ENCODE measurements at places on chromosomes 5 and 9.

- no peak for DNase-seq
These were observed 94.2 kb downstream of the DPYSL3 start for GRCh38 chr5:147415651-147416050.

GRCh38 chr9:35965011-35965410 lies 7.1 kb upstream of the OR2S2 start:
- DNase-seq, result no peak

DNA sequence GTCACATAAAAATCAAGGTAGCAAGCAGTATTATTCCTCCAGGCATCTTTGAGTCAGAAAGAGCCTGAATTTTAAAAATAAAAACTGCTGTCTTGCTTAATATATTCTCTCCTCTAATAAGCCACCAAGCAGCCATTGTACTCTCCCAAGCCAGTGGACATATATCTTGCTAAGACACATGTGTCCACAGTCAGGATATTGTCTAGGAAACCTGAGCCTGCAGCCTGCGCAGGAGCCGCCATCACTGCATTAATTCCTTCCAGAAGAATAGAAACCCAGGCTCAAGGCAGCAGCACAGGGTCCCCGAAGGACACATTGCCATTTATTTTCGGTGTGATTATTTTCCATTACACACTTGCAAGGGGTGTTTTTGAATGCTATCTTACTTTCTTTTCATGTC lies 345.3 kb downstream of the ARHGEF28 start:
- DNase-seq, result no peak

DNA sequence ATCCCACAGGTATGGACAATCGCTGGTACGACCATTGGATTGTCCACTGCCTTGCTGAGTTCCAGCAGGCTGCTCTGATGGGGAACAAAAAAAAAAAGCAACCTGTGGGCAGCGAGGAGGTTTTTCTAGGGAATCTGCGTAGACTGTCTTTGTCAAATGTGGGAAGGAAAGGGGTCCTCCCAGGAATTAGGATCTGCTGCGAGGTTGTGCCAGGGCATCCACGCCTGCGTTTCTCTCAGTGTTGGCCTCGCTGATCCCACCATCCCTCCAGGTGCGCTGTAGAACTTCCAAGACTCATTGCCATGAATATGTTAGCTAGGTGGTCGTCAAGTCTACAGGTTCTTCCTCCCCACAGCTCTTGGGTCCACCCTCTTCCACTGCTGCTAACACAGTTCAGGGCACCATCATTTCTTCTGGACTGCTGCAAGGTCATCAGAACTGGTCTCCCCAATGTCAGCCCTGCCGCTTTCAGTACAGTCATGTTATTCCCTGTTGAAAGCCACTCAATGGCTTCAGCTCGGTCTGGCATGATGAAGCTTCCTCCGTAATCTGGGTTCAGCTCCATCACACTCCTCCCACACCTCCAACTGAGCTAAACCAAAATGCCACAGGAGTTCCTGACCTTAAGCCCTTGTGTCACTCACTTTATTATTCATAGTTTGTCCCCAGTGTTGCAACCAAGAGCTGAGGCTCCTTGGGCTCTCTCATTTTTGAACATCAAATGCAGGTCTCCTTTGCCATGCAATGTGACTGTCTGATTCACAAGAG lies 79.5 kb upstream of the DMRT1 start:
- no peak for DNase-seq

- DNase-seq, result no peak
These were observed 15.4 kb downstream of the AOPEP start for GRCh38 chr9:94741866-94742265.

DNA sequence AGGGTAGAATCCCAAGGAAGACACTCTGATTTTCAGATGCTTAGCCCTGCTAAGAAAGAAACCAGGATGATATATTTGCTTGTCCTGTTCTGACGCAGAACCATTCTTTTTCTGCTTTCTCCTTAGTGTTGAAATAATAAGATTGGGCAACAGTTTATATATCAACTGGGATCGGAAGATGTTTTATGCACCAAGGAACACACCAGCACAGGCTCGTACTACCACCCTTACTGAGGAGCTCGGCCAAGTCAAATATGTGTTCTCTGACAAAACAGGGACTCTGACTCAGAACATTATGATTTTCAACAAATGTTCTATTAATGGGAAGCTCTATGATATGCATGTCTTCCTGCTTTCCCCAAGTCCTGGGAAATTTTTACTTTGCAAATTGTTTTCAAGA lies 19.0 kb upstream of the RUSC2 start:
- no peak for DNase-seq

DNA sequence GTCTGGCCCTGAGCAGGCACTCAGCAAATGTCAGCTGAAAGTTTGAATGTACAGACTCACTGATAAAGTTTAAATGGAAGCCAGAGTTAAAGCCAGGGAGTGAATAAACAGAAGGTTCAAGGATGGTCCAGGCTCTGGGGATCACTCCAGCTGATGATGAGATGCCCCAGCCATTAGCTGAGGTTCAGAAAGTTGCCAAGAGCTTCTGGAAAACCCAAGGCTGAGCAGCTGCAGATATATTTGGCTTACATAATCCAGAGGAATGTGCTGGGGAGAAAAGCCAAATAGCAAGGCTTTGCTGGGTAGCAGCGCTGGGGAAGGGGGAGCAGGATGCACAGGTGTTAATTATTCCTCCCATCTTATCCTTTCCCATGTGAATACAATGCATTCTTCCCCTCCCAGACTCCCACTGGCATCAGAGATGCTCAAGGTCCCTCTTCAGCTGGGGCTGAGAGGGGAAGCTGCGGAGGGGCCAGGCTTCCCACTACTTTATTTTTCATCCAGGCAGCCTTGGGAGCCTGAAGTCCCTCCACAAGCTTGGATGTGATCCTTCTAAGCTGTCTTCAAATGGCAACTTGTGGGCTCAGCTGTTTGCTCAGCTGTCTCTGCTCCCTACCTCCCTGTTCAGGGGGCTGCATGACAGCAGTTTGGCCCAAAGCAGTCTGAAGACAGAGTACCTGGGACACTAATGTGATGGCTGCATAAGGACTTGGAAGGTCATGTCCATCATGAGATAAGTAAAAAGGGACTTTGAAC lies 341.2 kb downstream of the TRIM32 start:
- no peak for DNase-seq

GRCh38 chr9:38073882-38074281 lies 4.9 kb upstream of the SHB start:
- no peak for DNase-seq

DNA sequence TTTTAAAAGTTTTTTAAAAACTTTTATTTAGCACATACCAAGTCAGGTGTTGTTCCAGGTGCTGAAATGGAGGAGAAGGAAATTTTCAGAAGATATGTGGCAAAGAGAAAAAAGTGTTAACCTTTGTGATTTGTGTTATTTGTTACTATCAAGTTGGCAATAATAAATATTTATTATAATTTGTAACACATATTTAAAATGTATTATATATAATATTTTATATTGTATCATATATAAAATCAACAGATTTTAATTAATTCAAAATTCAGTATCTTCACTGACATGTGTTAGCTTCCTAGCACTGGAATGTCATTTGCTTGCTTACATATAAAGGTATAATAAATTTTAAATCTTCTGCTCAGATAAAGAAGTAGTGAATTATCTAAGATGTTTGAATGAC lies 71.5 kb downstream of the STK32A start:
- DNase-seq, result no peak

GRCh38 chr5:133120156-133120750 lies 68.4 kb downstream of the HSPA4 start:
- DNase-seq, result no peak

DNA sequence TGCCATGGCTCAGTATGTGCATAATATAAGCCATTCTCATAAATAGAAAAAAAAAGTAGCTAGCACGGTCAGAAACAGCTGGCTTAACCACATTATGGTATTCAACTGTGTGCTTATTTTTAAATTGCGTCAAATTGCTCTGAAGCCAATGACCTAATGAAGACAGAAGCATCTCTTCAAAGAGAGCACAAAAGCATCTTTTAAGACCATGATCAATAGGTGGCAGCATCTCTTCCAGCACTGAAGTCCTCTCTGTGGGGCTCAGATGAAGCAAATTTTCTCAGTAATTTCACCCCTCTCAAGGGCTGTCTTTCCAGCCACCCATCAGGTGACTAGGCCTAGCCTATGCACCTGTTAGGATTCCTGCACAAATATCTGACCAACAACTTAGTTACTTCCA lies 251.4 kb downstream of the GLIS3 start:
- no peak for DNase-seq

DNA sequence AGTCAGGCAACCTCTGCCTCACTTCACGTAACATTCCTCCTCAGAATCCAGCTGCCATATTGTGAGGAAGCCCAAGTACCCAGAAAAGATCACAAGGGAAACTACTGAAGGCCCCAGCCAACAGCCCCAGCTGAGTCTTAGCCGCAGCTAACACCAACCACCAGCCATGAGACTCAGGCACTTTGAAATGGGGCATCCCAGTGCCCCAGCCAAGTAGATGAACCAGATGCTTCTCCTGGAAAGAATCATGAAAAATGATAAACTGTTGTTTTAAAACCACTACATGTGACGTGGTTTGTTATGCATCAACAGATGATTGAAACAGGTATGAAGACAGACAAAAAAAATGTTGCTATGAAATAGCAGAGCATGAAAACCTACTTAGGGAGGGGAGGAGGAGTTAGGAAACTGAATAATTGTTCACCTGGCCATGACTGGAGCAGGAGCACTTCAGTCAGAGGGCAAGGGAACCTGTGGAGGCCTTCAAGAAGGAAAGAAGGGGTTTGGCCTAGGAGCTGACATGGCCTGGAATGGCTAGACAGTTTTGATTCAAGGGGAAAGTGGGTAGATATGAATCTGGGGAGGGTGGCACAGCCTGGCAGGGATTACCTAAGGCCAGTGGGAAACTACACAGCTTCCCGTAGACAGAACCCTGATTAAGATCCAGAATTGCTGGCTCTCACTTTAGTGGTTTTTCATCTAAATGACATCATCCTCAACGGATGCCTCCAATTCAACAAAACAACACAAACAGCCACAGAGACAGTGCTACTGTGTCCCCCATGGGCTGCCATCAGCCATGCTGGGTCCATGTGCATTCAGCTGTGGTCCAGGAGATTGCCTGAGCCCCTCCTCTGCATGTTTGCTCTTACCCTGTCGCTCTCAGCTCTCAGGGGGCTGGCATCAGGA lies 211.6 kb downstream of the SYK start:
- DNase-seq, result no peak

DNA sequence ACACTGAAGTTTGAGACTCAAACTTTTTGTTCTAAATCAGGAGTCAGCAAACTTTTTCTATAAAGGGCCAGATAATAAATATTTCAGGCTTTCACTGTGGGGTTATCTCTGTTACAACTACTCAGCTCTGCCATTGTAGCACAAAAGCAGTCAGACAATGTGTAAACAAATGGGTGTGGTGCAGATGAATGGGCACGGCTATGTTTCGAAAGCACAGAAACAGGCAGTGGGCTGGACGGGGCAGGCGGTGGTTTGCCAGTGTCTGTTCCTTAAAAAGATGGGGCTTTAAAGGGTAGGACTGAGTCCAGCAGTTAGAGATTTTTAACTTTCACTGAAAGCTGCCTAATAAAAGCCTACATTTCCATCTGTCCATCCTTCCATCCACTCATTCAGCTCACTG lies 48.9 kb downstream of the PFDN1 start:
- no peak for DNase-seq

DNA sequence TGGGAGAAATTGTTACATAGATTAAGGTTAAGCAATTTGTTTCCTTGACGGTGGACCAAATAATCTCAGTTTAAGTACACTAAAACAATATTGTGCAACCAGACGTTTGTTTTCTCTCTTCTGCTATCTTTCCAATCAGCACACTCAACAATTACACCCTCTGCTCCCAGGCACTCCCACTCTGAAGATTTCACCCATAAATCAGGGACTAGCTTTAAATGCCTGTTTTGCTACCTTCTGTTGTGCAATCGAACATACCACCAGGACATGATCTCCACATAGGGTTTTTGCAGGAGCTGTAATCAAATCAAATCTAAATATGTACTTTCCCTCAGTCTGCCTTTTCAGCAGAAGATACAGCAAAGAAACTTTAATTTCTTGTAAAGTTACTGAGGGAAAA lies 405.8 kb upstream of the TLE4 start:
- DNase-seq, result no peak

GRCh38 chr9:115671963-115672305 lies 481.7 kb upstream of the PAPPA start:
- no peak for DNase-seq

GRCh38 chr9:130501639-130502038 lies 56.9 kb downstream of the ASS1 start:
- DNase-seq, result no peak

DNA sequence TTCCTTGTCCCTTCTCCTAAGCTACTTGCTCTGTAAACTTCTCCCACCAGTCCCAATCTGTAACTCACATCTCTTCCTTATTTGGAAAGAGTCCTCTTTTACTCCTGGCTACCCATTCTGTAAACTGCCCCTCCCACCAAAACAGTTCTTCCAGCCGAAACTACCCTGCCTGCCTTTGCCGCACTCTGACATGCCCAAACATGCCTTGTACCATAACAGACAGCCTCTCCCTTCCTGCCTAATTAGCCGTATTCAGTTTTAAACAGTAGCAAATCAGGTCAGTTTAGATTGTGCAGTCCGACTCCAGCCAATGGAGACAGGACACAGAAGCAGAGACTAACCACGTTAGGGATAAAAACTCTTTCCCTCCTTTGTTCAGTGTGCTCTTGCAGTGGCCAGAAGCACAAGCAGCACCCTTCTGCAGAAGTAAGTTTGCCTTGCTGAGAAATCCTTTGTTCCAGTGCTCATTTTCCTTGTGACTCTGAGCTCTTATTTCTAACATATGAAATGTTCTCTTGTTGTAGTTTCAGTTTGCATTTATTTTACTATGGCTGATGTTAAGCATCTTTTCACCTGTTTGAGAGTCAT lies 5.4 kb upstream of the GLT6D1 start:
- DNase-seq, result no peak

- DNase-seq, result no peak
These were observed 4.8 kb downstream of the TTF1 start for GRCh38 chr9:132401824-132402223.

GRCh38 chr5:83069096-83069799 lies 7.9 kb downstream of the TMEM167A start:
- DNase-seq, result no peak

DNA sequence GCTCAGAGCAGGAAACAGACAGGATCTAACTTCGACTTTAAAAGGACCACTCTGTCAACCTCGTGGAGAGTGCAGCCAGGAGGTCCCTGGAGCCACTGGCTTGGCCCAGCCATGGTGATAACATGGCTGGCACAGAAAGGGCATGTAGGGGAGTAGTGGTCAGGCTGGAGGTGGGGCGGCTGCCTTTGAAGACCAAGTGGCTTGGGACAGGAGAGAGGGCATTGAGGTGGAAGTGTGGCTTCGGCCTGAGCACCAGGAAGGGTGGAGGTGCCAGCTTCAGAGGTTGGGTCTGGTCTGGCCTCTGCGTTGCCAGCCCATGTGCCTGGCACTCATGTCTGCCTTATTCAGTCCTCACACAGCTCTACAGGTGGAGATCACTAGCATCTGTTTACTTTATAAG lies 270.0 kb downstream of the NSG2 start:
- DNase-seq, result no peak

GRCh38 chr5:74035521-74035937 lies 409.5 kb downstream of the ARHGEF28 start:
- DNase-seq, result no peak

All from activated T-helper 1 cell treated with Interleukin-2 at 50 U/mL for 16 hours (primary cell).